Breast epithelium (tissue), 4 donors: ENCODE measurements at places on chromosomes 12 and 14. TPM values are rescaled to one million over a fixed set of nuclear protein-coding genes. Genes with fewer than 3 reads are reported as not detected.

STXBP6 gene
- 8.3 TPM for total RNA-seq

FKBP4 gene
- total RNA-seq, result 30.4 TPM

NRIP2 gene
- total RNA-seq, result 0.16 TPM

WIF1 gene
- total RNA-seq, result not detected

WNT5B gene
- 11.9 TPM for total RNA-seq
